ENCODE measurements at places on chromosomes 12 and 14. TPM values are rescaled to one million over a fixed set of nuclear protein-coding genes. Genes with fewer than 3 reads are reported as not detected.

The GPR137C gene
- polyA plus RNA-seq, result not detected

DNA sequence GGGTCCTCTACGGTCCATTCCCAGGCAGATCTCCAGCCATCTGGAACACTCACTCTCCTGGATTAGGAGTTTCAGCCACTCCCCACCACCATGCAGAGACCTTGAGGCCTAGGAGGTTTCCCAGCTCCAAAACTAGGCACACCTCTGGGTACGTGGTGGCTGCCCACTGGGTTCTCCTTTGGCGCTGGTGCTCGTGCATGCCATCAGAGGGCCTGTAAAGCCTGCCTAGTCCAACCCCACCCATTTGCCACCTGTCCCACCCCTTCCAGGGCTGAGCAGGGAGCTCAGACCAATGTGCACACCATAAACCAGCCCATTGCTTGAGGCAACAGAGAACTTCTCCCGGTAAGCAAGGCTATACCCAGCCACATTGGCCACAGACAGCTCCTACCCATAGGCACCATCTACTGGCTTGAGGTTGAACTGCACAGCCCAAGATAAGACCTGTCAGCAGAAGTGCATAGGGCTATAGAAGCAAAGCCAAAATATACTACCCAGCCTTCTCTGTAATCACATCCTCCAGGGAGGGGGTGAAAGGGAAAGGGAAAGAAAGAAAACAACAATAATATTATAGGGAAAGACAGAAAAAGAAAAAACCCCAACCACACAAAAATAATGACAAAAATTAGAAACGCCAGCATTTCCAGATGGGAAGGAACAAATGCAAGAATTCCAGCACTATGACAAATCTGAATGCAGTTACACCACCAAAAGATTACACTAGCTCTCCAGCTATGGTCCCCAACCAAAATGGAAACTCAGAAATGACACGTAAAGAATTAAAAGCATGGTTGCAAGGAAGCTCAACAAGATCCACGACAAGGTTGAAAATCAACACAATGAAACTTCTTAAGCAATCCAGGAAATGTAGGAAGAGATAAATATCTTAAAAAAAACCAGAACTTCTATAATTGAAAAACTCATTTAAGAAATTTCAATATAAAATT lies 111.9 kb upstream of the CCDC175 start:
- no peaks in the 10 kb centered on the region for H3K36me3 ChIP-seq
- H3K27ac ChIP-seq, result no peak overlapping the region
- no peak for DNase-seq
- no peaks in the 10 kb centered on the region for H3K4me1 ChIP-seq
- H3K4me3 ChIP-seq, result no peak overlapping the region

DNA sequence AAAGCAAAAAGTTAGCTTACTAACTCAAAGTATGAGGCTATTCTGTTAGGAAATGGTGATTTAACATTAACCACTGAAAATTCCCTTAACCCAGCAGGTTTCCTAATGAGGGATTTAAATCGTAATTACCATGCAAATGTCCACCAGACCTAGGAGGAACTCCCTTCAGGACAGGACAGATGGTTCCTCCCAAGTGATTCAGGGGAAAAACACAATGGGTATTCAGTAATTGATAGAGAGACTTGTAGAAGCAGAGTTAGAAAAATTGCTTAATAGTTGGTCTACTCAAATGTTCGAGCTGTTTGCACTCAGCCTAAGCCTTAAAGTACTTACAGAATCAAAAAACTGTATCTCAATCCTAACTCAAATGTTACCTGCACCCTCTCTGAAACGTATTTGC lies 21.6 kb downstream of the RERGL start:
- no peak overlapping the region for H3K4me3 ChIP-seq
- no peaks in the 10 kb centered on the region for H3K36me3 ChIP-seq
- no peaks in the 10 kb centered on the region for H3K4me1 ChIP-seq
- no peaks in the 10 kb centered on the region for H3K27me3 ChIP-seq
- no peak overlapping the region for H3K27ac ChIP-seq
- DNase-seq, result no peak

DNA sequence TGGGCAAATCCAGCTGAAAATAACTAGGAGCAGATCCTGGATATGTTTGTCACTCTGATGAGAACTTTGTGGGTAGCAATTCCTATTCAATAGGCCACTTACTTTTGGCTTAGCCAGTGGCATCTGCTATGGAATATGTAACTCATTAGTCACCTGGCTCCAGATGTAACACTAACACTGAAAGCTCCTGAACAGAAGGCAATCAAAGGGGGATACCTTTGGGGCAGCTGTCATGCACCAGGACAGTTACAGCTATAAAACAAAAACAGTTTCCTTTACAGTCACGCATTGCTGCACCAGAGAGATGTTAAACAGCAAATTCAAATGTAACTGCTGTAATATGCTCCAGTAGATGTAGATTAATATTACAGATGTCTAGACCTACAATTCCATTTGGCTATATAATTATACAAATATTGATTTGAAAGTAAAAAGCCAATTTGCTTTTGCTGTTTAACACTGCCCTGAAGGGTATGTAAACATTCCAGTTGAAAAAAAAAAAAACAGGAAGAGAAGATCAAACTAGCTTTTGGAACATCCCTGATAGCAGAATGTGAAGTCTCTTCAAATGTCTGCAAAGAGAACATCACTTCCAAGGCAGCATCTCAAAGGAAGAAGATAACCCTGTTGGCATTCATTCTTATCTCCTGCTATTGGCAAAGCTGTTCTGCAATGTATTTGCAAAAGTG lies 18.4 kb downstream of the RACGAP1 start:
- no peak overlapping the region for H3K4me3 ChIP-seq
- H3K36me3 ChIP-seq, result no peaks in the 10 kb centered on the region
- no peak for DNase-seq
- peak overlapping the region; percentile 73 for H3K27ac ChIP-seq

DNA sequence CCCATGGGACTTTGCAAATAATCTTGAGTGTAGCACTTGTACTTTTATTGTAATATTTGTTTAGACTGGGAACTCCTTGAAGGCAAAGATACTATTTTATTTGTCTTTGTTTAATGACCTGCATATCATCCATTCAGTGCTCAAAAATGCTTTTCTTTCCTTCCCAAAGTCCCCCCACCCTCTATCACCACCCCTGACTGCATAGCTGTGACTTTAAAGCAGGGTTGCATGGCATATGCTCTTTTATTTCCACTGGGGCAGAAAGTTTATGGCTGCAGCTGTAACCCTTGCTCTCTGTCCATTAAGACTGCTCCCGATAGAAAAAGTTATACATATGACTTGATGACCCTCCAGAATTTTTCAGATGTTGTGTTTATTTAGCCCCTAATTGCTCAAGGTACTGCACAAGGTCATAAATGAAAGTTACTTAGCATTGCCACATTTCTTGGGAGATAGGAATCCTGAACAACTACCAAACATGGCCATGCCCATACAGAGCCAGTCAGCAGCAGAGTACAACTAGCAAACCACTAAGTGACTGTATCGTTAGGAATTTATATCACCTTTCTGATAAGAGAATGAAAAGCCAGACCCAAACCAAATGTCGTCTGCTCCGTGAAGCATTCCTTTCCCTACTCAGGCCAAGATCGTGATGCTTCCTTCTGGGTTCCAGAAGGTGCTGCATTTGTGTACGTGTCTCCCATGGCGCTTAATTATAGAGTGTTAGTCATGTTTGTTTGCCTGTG lies 114.3 kb downstream of the DIP2B start:
- no peak overlapping the region for H3K4me3 ChIP-seq
- DNase-seq, result no peak
- H3K27me3 ChIP-seq, result no peaks in the 10 kb centered on the region
- peak overlapping the region; percentile 43 for H3K27ac ChIP-seq
- peaks cover 80% of the 10 kb centered on the region for H3K4me1 ChIP-seq

Data from sigmoid colon (tissue), 7 donors.